ENCODE measurements at places on chromosomes 1 and 21.
A peak's percentile ranks its signal among the peaks of the same experiment; 100 is the strongest.

- DNase-seq: no peak
Observed at GRCh38 chr1:118993700-118994026, 5.5 kb upstream of the TBX15 start.

DNA sequence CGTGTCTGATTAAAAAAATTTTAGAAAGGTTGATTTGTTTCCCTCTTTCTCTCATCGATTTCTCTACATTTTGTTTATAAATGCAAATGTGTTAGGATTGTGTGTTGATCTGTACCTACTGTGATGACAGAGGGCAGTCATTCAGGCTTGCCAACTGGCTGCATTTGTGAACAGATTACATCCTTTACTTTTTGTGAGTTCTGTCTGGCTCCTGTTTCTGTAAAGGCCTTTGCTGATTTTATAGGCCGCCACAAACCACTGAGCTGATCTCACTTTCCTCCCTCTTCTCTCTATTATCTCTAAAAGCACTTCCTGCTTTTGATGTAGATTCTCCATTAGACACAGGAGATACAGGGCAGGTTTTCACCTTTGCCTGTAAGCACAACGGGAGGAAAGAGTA is 106.8 kb downstream of the ESRRG start:
- no peak for DNase-seq

GRCh38 chr1:43358121-43358745 is 548 bp upstream of the CDC20 start:
- DNase-seq: no peak

GRCh38 chr21:19034560-19034959 is 631.0 kb upstream of the TMPRSS15 start:
- no peak for DNase-seq

GRCh38 chr1:3590139-3590763 is 21.1 kb downstream of the MEGF6 start:
- no peak for DNase-seq

DNA sequence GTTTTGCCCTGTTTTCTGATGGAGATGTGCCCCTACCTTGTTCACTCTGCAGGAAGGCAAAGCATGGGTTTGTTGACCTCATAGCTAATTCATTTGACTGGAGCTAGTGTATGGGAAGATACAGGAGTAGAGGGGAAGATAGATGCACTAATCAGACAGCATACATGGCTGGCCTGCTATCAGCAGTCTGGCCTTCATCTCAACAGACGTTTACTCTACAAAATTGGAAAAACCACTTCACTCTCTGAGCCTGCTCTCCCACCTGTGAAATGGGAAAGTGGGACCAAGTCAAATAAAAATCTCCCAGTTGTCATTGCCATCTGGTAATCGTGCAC is 235.2 kb upstream of the RAB4A start:
- DNase-seq: no peak

DNA sequence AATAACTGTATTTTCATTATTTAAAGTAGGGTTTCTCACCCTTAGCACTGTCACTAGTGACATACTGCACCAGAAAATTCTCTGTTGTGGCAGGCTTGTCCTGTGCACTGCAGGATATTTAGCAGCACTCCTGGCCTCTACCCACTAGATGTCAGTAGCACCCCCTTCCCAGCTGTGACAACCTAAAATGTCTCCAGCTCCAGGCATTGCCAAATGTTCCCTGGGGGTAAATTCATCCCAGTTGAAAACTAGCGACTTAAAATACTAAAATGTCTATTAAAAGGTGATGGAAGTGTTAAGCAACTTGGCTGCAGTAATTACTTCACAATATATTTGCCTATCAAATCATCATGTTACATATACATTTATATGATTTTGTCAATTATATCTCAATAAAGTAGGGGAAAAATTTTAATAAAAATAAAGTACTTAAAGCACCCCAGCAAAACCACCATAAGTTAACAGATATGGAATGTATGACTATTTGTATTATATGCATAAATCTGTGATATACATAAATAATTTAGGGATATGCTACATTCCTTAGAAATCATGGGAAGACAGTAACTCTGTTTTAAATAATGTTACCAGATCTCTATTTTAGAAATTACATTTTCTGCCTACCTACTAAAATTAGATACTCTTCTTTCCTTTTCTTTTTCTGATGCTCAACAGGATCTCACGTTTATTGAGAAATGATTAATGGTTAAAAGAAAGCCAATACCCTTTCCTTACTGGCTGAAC is 74.6 kb downstream of the ARID4B start:
- DNase-seq: peak; percentile 47

GRCh38 chr1:68051475-68051874 is 1.0 kb upstream of the DIRAS3 start:
- DNase-seq: no peak

GRCh38 chr1:156400191-156400935 is 31.4 kb downstream of the RHBG start:
- no peak for DNase-seq

DNA sequence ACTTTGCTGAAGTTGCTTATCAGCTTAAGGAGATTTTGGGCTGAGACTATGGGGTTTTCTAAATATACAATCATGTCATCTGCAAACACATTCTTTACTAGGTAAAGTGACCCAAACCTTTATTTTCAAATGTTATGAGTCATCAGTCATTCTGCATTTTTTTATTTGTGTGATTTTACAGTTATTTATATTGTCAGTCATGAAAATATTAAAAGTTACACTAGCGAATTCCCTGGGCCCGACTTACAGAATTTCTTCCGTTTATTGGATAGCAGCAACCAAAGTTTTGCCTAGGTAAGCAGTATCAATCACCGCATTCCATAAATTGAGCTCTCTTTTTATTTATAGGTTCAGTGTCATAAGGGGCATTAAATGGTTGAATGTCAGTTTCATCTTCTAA is 13.8 kb downstream of the OR2M5 start:
- no peak for DNase-seq

GRCh38 chr21:44609193-44609592 is 2.7 kb upstream of the KRTAP10-8 start:
- DNase-seq: no peak

DNA sequence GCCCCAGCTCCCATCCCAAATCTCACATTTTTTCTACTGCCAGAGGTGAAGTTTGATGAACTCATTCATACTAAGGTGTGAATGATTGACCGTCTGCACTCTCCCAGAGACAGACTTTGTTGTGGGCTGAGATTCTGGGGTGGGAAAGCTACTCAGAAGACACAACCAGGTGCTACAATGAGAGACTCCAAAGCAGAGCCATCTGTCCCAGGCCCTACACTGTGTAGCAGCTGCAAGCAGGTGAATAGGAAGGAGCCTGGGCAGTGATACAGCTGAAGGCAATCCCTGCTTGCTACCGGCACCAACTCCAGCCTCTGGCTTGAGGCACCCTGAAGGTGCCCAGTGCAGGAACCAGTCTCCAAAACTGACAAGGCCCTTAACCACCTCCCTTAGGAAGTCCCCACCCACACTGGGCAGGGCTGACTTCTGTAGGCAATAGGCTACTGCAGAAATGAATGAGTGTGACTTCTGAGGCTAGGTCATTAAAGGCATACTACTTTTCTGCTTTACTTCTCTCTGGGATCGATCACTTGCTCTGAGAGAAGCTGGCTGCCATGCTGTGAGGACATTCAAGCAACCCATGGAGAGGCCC is 79.7 kb upstream of the RUNX3 start:
- DNase-seq: no peak

DNA sequence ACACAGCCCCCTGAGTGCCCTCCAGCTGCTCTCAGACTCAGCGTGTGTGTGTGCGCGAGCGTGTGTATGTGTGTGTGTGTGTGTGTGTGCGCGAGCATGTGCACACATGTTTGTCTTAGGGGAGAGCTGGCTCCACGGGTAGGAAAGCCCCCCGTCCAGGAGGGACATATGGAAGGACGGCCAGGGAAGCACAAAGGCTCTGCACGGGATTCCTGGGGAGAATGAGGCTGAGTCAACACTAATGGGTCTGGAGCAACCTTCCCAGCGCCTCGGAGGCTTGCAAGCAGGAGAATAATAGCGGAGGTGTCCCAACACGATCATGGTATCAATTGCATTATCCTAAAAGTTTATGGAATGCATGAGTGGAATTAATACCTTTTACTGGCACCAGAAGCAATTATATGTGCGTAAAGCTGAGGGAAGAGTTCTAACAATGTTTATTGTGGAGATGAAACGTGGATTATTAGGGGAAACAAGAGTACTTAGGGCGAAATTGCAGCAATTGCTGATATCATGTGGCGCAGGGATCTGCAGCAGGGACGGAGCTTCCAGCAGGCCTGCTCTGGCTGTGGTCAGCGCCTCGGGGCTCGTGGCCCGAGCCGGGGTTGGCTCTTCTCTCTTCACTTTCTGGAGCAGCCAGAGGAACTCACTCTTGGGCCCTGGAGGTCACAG is 40.3 kb upstream of the CCDC27 start:
- no peak for DNase-seq

- no peak for DNase-seq
Observed at GRCh38 chr1:224539971-224540370, 76.1 kb upstream of the CNIH3 start.

GRCh38 chr1:112997781-112998180 is 41.8 kb upstream of the SLC16A1 start:
- DNase-seq: no peak

- no peak for DNase-seq
Observed at GRCh38 chr1:232382671-232383070, 247.3 kb downstream of the SIPA1L2 start.

DNA sequence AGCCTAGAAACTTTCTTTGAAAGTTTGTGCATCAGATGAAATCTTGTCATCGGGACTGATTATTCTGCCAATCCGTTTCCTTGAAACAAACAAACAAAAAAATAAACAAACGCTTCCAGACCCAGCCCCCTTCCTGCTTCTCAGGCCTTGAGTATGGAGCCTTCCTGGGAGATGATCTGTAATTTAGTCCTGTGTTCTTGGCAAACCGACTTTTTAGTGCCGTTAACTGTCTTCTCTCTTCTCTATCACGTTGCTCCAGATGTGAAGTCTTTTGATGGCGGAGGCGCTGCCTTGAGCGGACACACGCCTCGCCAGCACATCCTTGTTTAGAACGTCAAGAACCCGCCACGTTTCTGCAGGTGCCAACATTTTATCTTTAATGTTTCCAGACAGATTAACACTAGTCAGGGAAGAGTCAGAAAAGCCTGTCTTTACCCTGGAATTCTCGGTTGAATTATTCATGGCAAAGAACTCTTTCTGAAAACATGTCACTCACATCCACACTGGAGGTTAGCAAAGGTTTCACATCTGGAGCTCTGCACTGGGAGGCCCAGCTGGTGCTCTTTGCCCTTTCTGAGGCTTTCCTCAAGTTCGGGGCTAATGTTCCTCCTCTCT is 265.7 kb upstream of the C1orf174 start:
- DNase-seq: no peak

- DNase-seq: no peak
Observed at GRCh38 chr1:22452481-22452957, 868 bp downstream of the ZBTB40 start.

DNA sequence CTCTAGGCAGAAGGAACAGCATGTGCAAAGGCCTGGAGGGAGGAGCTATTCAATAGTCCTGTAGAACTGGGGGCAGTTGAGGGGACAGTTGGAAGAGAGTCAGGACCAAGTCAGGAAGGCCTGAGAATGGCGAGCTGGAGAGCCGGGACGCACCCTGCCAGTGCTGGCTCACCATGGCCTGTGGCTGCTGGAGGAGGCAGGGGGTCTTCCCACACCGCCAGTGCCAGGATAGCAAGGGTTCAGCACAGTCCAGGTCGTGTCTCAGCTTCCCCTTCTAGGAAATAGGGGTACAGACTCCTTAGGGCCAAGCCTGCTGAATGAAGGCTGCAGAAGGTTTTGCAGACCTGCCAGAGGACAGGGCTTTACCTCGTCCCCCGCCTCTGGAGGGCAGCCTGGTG is 7.3 kb downstream of the PODN start:
- no peak for DNase-seq

DNA sequence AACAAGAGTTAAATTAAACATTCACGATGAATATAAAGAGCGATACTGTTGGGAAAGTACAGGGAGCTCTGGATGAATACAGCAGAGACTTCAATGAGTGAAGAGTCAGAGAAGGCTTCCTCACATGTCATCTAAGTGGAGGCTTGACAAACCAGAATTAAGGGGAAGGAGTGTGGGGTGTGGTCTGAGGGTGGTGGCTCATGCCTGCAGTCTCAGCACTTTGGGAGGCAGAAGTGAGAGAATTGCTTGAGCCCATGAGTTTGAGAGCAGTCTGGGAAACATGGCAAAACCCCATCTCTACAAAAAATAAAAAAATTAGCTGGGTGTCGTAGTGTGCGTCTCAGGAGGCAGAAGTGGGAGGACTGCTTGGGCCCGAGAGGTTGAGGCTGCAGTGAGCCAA is 8.7 kb downstream of the SDHB start:
- no peak for DNase-seq

GRCh38 chr21:29195981-29196669 is 65.7 kb downstream of the MAP3K7CL start:
- DNase-seq: no peak

DNA sequence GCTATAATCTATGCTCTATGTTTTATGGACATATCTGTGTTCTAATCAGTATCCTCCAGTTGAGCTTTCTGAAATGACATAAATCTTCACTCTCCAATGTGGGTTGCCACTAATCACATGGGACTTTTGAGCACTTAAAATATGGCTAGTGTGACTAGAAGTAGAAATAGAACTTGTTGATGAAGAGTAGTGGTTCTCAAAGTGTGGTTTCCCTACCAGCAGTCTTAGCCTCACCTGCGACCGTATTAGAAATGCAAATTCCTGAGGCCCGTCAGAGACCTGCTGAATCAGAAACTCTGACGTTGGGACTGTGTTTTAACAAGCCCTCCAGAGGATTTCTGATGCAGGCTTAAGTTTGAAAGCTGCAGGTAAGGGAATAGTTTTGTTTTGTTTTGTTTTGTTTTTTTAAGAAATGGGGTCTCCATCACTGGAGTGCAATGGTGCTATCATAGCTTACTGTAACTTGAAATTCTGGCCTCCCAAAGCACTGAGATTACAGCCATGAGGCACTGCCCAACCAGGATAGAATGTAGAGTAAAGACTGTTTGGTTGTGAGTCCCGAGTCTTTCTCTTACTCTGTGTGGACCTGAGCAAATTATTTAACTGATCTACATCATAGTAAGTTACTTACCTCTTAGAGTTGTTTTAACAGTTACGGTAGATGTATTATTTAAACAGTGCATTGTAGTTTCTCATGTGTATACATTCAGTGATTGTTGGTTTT is 21.7 kb downstream of the GLRX2 start:
- DNase-seq: no peak

DNA sequence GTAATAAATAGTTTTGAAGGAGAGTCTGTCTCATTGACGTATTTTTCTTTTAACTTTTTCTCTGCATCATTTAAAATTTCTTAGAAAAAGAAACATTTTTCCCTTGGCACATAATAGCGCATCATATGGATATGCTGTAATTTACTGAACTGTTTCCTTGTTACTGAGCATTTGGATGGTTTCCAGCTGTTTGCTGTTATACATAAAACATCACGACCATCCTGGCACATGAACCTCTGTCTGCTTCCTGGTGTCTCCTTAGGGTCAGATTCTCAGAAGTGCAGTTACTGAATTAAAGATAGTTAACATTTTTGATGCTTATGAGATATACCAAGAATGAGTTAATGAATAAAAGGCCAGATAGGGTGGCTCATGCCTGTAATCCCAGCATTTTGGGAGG is 67.2 kb downstream of the BACE2 start:
- no peak for DNase-seq

Data from glomerular endothelial cell (primary cell).